Activated CD4-positive, alpha-beta T cell treated with anti-CD3 and anti-CD28 coated beads, Interleukin-2, amount 10 ng/mL, durations not matched to agents 7 days and 5 days (primary cell): ENCODE measurements at places on chromosomes 4 and X.

DNA sequence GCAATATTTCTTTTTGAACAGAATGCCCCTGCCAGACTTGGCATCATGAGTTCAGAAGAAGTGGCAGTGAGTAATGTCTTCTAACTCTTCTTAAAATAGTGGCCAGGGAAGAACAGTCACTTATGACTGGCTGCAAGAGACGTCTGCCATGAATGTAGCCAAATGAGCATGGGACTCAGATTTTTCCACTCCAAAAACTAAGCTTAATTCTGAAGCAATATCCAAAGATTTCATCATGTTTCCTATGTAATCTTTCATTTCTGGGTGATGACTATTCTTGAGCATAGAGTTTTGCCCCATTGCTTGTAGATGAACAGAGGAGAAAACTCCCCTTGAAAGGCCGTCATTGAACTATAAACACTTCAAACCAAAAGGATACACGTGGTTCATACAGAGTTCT is 11.8 kb downstream of the AMBN start:
- no peak for DNase-seq

GRCh38 chr4:139553751-139554641 is 2.0 kb downstream of the SETD7 start:
- DNase-seq: no peak

- no peak for DNase-seq
Measured at GRCh38 chr4:39574946-39575345, 47.7 kb upstream of the UGDH start.

GRCh38 chr4:651884-652642 is 22.0 kb downstream of the ATP5ME start:
- no peak for DNase-seq

GRCh38 chrX:42619068-42619467 is 158.9 kb downstream of the PPP1R2C start:
- no peak for DNase-seq

DNA sequence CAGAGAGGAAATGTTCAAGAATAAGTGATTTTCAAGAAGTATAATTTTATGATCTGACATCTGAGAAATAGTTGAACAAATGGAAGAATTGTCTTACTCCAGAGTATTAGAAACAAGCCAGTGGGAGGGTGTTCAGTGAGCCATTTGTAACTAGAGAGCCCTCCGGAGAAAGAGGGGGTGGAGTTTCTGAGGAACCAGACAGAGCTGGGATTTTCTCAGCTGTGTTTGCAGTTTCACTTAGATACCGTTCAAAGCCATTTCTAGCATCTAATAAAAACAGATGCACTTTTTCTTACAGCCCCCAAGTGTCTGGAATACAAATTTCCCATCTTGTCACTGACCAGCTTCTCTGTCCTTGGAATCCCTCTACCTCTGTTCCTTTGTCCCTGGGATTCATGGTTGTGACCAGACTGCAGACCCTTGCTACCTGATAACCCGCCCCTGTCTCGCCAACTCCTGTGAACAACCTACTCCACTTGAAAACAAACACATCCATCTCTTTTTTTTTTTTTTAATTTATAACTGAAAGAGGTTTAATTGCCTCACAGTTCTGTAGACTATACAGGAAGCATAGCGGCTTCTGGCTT is 132.8 kb upstream of the KLF3 start:
- DNase-seq: no peak

- no peak for DNase-seq
Measured at GRCh38 chr4:10526429-10527222, 69.4 kb upstream of the ZNF518B start.
